ENCODE measurements at places on chromosomes 12 and 14.

DNA sequence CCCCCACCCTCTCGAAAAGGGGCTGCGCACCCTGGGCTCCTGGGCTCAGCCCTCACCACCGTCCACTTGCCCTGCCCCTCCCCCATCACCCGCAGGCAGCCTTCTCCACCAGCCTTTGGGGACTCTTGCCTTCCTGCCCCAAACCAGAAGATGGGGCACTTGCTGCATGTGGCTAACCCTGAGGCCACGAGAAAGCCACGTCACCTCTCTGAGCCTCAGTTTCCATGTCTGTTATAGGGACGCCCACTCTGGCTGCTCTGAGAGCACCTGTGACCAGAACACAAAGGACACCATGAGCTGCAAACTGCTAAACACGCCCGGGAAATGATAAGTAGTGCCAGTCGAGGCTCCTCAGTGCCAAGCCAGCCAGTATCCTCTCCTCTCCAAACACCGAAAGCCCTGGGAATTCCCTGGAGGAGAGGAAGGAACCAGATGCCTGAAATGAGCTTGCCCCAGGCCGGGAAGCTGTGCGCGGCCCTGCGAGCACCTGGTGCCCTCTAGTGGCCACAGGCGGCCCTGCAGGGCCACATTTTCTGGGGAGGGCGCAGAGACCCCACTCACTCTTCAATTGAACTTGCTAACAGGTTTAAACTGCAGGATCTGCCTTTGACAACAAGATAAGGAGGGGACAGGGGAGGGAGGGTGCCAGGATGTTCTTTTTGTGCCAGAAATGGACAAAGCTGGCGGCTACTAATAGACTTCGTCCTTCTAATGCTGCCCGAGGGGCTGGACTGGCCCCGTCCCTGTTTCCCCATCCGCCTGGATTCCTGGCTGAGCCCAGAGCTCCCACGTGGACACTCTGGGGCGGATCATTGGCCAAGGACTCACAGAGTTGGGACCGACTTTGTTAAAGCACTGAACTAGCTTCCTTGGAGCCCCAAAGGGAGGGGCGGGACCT, 10.2 kb upstream of the SERPINA9 start:
- DNase-seq: peak; percentile 82

- DNase-seq: peak; percentile 42
These were observed 24.2 kb downstream of the CCDC92 start for GRCh38 chr12:123948401-123948795.

DNA sequence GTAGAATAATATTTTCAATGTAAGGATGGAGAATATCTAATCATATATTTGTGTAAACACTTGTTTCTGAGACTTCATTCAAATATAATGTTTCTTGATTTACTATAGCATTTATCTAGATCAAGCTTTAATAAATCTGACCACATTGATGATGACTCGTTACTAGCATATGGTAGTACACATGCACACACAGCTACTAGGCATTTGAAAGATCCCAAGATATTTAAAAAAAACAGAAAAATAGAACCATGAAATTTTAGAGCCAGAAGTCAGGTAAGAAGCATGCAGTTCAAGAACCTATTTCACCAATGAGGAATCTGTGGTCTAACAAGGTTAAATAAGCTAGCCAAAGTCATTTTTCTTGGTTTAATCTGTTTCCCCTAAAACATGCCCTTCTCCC, 32.0 kb downstream of the DCP1B start:
- no peak for DNase-seq

GRCh38 chr12:75709503-75709902, 198.1 kb upstream of the KRR1 start:
- DNase-seq: no peak

DNA sequence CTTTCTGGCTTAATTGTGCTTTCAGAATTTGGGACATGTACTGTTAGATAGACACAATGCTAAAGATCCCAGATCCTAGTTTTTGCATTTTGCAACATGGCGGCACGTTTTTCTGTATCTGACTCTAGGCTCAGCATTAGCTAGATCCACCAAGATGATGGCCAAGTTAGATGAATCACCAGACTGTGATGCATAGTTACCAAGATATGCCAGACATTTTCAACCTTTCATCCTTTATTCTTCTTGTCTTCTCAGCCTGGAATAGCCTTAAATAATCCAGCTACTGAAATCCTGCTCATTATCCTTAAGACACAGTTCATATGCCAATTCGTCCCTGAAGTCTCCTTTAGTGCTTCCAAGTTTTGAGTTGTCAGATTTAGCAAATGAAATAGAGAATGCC, 144.9 kb upstream of the CRY1 start:
- no peak for DNase-seq

DNA sequence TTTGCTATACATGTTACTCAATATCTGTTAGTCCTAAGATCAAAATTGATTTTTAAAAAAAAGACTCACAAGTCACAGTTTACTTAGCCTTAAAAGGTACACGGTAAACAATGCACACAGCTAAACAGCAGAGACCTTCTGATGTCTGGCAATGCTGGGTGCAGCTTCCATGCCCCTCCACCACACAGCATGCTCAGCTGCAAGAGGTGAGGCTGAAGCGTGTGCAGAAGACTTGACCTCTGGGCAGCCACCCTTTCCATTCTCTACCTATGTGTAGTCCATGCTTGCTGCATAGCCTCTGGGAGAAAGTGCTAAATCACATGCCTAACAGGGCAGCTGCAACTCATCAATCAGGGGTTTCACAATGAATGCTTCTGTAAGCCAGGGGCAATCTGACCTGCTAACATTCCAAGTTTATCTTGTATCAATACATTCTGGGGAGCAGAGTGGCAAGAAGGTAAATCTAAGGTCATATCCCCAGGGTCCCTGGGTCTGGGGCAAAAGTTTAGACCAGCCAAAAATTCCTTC, 44.5 kb upstream of the AMN1 start:
- no peak for DNase-seq

DNA sequence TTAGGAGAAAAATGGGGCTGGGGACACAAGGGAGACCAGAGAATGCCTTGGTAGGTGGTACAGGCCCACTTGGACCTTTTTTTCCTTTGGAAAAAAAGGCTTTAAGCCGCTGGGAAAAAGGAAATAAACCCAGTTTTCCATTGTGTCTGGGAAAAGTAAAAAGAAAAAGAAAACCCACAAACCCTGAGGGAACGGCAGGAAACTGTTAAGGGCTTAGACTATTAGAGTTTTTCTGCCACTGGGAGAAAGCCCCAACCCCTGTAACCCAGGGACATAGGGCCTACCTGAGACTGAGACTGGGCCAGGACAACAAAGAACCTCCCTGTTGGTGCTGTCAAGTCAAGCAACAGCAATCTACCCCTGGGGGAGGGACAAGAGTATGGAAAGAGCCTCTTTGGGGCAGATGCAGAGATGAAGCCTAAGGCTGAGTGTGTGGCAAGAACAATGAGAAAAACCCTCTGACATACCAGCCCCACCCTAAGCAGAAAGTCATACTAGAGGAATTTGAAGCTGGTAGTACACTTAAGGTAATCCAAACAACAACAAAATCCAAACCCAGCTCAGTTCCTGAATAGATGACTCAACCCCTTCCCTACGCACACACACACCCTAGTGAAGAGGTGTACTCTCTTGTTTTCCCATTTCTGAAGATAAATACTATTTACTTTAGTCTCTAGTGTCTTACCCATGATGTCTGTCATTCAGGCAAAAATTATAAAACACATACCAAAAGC, 22.8 kb downstream of the ATF1 start:
- DNase-seq: no peak

GRCh38 chr12:71710276-71711125, 24.6 kb downstream of the TMEM19 start:
- no peak for DNase-seq

GRCh38 chr14:34119107-34119858, 168.4 kb upstream of the EGLN3 start:
- no peak for DNase-seq

DNA sequence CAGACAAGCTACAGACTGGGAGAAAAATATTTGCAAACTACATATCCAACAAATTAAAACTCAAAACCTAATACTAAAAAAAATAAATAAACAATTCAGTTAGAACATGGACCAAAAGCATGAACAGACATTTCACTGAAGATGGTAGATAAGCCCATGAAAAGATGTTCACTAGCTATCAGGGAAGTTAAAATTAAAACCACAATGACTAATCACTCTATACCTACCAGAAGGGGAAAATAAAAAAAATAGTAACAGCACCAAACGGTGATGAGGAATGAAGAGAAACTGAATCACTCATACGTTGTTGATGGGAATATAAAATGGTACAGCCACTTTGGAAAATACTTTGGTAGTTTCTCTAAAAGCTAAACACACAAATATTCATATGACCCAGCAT, 31.1 kb upstream of the DHRS7 start:
- no peak for DNase-seq

- DNase-seq: no peak
These were observed 28.3 kb downstream of the ZNF664 start for GRCh38 chr12:124001343-124001742.

- DNase-seq: no peak
These were observed 2.3 kb downstream of the PAPLN start for GRCh38 chr14:73239393-73240241.

DNA sequence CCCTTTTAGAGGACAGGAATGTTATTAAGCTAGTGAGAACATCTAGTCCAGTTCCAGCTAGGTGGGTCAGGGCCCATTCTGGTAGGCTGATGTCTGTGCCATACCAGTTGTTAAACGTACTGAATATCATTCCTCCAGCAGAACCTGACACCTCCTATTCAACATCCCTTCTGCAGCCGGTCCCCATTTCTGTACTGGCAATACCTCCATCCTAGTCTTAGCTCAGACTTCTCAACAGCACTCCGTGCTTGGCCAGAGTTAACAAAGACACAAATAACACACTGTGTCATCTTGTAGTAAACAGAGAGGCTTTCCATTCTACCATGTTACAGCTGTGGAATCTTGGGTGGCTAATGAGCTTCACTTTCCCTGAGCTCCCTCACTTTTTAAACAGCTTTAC, 94.3 kb upstream of the PDE3A start:
- no peak for DNase-seq

DNA sequence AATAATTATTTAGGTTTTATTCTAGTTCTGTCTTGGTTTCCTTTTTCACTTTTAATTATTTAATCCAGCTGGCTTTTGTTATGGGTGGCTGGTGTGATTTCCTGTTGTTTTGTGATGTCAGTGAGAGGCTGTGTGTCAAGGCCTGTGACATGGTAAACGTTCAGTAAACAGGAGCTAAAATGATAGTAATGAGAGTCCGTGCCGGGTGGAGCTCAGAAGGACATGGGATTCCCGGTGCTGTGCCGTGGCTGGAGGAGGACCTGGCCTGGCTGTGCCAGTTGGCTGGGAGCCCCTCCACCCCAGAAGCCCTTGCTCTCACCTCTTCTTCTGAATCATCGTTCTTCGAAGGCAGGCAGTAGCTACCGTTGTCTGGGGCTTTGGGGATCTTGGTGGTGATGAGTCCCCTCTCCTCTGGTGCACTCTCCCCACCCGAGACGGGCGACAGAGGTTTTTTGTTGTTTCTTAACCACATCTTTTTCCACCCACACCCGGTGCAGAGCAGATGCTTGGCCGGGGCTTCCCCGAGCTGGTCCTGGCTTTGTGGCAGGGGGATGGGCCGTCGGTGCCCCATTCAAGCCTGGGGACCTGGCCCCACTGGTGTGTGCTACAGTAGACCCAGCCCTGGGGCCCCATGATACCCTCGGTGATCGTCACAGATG, 29.1 kb downstream of the SH2B3 start:
- peak; percentile 93 for DNase-seq

GRCh38 chr14:59303216-59303615, 114.7 kb downstream of the DAAM1 start:
- no peak for DNase-seq

DNA sequence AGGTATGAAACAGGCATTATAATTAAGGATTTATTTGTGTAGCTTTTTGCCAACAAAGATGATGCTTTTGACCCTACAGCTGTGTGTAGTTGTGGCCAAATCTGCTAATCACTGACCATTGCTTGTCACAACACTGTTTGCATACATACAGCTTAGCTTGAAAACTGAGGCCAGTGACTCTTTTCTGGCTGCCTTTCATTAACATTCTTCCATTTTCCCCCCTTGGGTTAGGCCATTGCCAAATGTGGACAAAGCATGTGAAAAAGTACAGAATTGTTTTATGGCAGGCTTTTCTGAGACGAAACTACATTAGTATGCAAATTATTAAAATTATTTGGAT, 263.3 kb downstream of the SLC16A7 start:
- no peak for DNase-seq

- no peak for DNase-seq
These were observed 17.8 kb downstream of the FBLN5 start for GRCh38 chr14:91929700-91930099.

DNA sequence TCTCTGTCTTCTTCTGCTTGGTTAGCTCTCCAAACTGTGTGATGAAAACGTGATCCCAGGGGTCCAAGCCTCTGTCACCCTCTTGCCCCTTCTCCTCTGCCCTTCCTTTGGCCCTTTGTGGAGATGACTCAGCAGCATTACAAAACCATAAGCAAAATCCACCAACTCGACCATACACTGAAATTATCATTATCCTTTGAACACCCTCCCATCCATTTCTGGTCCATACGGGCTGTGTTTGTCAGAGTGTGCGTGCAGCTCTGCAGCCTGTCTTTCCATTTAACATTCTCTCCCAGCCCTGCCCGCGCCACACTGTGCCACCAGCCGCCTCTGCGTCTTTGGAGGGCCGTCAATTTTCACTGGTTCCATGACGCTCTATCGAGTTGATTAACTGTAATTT, 69.2 kb downstream of the SLC25A47 start:
- DNase-seq: no peak

GRCh38 chr14:60845523-60845922, 111.0 kb downstream of the MNAT1 start:
- DNase-seq: no peak

GRCh38 chr14:93079321-93079720, 36.4 kb downstream of the ITPK1 start:
- no peak for DNase-seq

DNA sequence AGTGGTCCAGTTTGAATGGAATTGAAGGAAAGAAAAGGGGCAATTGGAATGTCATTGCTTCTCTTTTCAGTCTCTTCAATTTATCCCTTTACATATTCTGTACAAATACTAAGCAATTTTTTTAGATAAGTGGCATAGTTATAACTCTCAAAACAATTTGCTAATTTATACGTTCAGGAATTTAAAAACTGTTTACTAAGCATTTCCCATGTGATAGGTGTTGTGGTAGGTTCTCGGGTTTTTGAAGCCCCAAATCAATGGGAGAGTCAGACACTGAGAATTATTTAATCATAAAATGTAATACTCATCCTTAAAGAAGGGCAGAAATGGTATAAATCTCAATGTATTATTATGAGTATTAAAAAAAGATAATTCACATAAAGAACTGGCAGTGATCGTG, 197.1 kb downstream of the CNTN1 start:
- no peak for DNase-seq

GRCh38 chr12:27865421-27865820, 85.4 kb upstream of the MANSC4 start:
- no peak for DNase-seq

DNA sequence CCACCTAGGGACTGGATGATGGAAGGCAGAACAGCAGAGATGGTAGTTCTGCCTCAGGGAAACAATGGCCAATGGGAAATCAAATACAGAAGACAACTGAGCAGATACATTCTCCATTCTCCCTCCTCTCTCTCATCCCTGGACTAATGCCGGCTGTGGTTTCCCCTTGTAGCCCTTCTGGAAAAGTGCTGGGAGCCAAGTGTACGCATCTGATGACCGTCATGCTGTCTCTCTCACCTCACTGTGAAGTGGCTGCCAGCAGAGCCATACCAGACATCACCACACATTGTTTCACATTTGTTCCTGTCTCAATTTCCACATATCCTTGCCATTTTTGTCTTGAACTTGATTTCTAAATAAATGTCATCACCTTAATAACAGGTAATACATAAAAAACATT, 3.1 kb downstream of the TAS2R46 start:
- DNase-seq: no peak
